H54 (cell line): ENCODE measurements at places on chromosomes 6 and 20.

DNA sequence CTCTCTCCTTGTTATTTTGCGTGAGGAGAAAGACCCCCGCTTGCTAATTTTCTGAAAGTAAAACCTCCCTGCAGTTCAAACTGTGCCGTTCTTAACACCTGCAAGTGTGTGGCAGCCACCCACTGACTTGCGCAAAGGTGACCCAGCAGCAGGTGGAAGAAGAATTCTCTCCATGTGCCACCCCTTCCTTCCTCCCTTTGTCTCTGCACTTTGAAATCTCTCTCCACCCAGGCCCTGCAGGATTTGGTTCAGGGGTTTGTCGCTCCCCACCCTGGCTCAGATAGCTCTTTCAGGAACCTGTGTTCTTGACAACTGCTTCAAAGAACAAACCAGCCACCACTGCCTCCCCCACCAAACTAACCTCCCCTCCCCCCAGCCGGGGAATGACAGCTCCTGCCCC, 41.4 kb downstream of the ZNF831 start:
- no peak for DNase-seq

GRCh38 chr6:164967102-164967501, 342.3 kb downstream of the C6orf118 start:
- no peak for DNase-seq

GRCh38 chr6:34138914-34139510, 6.9 kb downstream of the GRM4 start:
- DNase-seq, result no peak

- no peak for DNase-seq
Measured at GRCh38 chr6:132017942-132018341, 66.8 kb upstream of the CCN2 start.

- peak; percentile 19 for DNase-seq
Measured at GRCh38 chr20:51695574-51696303, 72.5 kb downstream of the ATP9A start.

DNA sequence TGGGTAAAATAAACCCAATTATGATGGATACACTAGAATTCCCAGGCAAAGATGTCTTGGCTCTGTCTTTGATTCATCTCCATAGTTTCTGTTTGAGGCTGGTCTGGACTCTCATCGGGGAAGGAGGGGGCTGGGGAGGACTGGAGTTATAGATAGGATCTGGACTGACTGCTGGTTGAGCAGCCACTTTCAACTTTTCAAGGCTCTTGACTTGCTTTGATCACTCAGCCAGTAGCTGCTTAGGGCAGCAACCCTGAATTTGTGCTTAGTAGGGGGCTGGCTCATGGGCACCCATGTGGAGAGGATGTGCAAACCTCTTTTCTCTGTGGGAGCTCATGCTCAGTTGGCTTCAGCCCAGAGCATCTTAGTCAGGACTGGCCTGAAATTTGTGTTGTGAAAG, 114.0 kb upstream of the NEDD9 start:
- DNase-seq, result no peak
